ENCODE measurements at places on chromosomes 6 and 20.
A peak's percentile ranks its signal among the peaks of the same experiment; 100 is the strongest.

DNA sequence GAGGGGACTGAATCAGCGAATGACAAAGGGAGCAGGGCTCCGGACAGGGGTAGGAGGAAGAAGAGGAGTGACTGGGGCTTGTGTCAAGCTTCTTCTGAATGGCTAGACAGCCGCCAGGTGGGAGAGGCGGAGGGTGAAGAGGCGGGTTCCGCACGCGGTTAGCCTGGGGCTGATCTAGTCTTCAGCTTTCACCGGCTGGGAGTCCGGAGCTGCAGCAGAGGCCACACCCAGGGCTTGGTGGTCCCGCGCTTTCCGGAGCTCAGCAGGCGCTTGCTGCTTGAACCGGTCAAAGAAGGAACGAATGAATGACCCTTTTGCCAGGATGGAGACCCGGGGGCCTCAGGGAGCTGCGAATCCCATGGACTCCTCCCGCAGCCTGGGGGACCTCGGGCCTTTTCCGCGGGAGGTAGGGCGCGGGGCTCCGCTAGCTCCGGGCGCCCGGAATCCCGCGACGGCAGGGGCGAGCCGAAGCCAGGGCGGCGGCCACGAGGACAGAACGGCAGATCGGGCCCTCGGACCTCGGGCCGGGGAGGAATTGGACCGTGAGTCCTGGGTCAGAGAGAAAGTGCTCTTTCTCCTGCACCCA is at the start of gene C6orf141:
C6orf141 (plus strand) TSS at position 177 of the 586 bp plus-strand sequence; CDS start at position 302, 125 bp downstream.
- DNase-seq: no peak

DNA sequence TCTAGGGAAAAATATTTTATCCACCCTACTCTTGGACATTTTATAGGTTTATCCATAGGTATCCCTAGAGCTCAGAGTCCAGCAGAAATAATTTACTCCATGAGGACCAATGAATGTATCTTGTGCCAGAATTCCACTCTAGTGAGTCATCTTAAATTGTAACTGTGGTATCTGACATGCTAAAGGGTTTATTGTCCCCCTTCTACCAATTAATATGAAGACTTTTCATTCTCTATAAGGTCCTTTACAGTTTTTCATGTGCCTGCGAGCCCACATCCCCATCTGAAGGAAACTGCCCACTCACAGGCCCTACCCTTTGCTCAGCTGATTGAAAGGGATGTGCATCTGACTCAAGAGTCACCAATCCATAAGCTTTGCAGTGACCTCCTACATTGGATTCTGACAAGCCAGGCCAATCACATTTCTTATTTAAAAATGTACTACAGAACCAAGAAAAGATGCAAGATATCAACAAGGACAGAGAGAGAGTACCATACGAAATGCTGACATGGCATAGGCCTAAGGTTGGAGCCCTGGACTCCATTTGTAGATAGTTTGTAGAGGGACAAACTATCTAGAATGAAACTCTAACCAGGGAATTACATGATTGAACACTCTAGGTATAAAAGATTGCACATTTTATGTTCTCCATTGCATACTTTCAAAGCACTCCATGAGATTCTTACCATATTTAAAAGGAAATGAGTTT is 93.4 kb upstream of the DEFB112 start:
- DNase-seq: no peak

DNA sequence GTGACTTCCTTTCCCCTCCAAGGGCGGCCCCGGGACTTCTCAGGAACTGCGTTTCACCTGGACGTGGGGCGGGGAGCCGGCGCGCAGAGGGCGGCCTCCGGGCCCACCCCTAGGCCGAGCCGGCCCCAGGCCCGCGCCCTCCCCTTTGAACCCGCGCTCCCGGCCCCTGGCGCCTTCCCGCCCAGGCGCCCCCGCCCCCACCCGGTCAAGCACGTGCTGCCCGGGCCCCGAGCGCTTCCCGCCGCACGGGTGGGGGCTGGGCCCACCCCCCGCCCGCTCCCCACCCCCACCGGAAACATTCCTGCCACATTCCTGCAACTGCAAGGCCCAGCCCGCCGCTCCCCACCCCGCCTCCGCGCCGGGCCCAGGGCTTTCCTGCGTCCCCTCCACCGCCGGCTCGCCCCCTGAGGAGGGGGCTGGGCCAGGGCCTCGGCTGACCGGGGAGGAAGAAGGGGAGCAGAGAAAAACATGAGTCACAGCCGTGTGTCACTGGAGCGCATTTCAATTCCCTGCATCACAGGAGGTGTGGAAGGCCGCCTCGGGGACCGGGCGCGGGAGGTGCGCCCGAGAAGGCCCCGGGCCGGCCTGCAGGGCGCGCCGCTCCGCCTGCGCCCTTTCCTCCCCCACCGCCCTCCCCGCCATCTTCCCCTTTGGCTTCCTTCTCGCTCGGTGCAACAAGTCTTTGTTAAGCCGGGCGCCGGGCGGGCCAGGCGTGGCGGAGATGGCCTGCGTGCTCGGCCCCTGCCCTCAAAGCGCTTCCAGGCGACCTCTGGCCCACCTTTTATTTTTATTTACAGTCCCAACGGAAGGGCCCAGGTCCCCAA is 1.2 kb upstream of the HMGA1 start:
- DNase-seq: peak; percentile 63

- DNase-seq: no peak
Observed at GRCh38 chr20:57002066-57002570, 264.3 kb downstream of the BMP7 start.

DNA sequence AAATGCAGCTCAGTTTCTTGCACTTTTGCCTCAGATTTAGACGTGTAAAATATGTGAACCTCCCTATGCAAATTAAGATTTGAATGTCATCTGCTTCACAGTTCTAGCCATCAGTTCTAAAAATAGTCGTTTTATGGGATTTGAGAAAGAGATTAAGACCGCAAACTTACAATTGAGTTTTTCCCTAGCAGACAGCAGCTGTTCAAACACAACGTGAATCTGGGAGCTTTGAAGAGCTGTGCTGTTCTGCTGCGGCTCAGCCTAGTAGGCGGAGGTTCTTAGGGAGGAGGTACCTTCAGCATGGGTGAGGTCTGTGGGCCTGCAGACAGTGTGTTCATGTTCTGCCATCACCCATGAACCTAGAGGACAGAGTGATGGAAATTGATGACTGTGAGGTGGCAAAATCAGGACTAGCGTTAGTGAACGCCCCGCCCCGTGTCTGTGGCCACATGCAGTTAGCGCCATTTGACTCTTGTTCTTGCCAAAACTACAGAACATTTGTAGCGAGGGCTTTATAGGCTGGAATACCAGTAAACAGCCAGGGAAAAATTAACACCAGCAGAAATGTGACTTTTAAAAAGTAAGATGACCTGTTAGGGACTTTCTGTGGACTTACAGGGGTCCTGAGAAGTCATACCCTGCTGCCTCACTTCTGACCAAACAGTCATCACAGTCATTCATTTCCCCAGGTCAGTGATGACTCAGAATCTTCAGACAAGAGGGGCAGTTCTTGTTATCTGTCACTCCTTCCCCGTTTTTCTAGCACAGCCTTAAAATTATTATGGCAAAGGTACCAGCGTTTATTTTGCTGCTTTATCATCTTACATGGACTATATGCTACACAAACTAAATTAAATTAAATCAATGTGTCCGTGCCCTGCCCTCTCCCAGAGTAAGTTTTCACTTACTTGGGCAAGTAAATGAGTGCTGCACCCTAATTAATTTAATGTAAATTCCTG is 84.3 kb upstream of the TMEM181 start:
- no peak for DNase-seq

GRCh38 chr6:135228486-135228885 is 47.4 kb downstream of the MYB start:
- no peak for DNase-seq

- no peak for DNase-seq
Observed at GRCh38 chr6:63813566-63814120, 178.0 kb downstream of the PHF3 start.

- DNase-seq: no peak
Observed at GRCh38 chr6:26141378-26141904, 54.2 kb downstream of the HFE start.

DNA sequence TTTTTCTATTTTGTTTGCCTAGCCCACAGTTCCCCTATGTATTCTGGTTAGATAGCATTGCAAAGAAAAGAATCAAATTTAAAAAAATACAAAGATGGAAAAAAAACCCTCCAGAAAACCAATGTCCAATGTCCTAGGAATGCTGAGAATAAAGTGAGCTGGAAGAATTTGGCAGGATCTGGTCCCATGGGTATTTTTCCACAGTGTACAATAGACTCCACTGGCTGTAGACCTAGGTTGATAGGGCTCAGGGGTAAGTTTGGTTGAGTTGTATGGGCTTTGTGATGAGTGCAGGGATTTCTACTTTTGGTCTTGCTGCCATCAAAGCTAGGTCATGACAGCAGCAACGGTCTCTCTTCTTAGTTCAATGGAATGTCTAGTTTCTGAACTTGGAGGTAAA is 41.5 kb downstream of the SLC22A2 start:
- no peak for DNase-seq

DNA sequence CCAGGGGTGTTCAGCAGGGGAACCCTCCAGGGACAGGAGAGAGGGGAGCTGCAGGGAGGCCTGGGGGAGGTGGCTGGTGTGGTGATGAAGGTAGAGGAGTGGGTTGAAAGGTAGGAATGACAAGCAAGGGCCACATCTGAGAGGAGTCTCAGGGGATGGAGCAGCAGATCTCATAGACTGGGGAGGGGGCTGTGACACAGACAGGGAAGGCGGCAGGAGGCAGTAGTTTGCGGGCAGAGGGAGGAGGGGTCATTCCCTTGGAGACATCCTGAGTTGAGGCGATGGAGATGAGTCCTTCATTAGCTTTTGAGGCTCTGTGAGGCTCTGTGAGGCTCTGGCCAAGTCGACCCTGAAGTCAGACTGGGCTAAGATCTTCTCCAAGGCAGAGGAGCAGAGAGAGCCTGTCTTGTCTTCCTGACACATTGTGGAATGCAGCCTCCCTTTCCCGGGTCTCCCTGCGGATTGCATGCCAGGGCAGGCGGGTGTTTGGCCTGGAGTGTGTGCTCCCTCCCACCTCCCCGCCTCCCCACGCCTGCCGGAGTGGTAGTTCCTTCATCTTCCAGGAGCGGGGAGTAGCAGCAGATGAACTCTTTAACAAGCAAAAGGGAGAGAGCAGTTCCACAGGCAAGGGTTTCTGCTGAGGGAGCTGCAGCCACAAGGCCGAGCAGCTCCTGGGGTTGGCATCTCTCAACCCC is 34.3 kb upstream of the MLN start:
- DNase-seq: no peak

GRCh38 chr6:147003186-147003585 is 201.0 kb upstream of the STXBP5 start:
- no peak for DNase-seq

DNA sequence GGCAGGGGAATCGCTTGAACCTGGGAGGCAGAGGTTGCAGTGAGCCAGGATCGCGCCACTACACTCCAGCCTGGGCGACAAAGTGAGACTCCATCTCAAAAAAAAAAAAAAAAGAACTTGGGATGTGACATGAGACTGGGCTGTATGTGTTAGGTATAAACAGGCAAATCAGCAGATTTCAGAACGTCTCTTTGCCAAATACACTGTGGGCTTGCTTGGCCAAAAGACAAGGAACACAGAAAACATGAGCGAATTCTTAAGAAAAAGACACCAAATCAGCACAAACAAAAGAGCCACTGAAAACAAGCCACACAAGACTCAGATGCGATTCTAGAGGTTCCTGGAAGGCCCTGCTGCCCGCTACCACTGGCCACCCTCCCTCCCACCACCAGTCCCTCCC is 12.5 kb downstream of the ETV7 start:
- no peak for DNase-seq

- DNase-seq: no peak
Observed at GRCh38 chr6:108582618-108583017, 21.9 kb downstream of the FOXO3 start.

GRCh38 chr20:42441864-42442331 is 747.8 kb downstream of the PTPRT start:
- DNase-seq: no peak

DNA sequence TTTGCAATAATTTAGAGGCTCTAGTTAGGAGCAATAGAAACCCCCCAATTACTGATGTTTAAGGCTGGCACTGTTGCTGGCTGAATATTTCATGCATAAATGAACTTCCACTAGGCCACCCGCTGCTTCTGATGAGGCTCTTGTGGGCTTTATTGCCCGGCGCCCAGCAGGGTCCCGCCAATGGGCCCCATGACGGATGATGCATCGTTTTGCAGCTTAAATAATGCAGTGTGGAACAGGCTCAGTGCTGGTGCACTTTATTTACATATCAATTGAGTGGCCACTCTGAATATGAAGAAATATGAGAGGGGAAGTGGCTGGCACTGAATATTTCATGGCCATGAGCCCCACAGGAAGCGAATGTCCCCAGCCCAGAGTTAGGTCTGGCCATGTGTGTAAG is 155.3 kb upstream of the MAFB start:
- DNase-seq: no peak

DNA sequence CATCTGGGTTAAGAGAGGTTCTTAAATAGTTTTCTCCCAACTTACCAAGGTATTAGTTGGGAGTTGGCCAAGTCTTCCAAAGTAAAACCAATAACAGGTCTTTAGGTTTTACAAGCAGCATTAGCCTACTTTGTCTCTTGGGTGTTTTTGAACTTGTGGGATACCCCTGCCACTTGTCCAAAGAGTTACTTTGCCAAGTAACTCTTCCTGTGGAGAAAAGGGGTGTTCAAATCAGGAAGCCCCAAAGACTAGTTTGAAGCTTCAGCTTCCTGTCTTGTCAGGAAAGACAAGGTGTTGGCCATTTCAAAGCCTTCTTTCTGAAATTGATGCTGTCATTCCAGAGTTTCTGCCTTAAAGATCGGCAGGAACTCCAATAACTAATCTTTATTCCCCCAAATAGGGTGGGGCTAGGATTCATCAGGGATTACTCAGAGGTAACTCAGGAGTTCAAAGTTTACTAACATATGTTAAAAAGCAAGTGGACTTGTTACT is 822 bp downstream of the RAB22A start:
- DNase-seq: no peak

DNA sequence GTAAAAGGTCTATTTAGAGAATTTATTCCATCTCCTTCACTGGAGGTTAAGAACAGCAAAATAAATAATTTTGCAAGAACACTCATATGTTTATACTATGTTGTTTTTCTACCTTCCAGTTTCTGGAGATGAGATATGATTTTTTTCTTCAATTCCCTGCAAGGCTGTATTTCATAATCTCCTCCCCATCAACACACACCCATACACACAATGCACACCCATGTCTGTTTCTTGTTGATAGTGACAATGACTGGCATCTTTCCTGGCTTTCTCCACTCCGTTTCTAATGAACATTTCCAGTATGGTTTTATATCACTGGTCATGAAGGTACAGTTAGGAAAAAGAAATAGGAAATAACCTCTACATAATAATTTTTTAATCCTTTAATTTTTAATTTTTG is 202.1 kb downstream of the ARHGAP18 start:
- DNase-seq: no peak

GRCh38 chr20:53489528-53489927 is 104.1 kb downstream of the ZNF217 start:
- no peak for DNase-seq
